ENCODE measurements at places on chromosomes 4 and X.

DNA sequence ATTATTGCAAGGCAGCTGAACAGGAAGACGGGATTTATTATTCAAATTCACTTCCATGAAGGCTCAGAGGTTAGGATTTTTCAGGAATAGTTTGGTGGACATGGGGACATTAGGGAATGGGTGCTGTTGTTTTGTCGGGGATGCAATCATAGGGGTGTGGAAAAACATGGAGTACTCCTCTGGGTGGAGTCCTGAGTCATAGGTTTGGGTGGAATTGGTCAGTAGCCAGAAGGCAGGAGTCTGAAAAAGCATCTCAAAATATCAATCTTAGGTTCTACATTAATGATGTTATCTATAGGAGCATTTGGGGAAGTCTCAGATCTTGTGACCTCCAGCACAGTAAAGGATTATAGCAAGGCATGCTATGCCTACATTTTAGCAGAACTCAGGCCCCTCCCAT is 14.5 kb upstream of the ETNPPL start:
- DNase-seq = no peak

DNA sequence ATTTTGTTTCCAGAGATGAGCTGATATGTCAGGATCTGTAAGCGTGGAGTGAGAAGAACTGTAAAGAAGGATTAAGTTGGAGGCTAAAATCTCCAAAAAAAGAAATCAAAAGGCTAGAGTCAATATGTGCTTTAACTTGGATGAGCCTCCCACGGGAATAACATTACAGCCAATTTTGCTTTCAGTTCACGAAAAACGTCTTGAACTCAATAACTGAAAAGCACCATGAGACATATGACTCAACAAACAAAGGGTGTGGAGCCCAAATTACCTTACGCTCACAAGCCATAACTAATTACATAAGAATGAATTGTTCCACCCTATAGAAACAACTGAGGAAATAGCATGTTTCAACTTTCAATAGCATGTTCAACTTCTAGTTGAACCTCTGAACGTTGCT is 22.3 kb downstream of the TMPRSS11D start:
- no peak for DNase-seq

DNA sequence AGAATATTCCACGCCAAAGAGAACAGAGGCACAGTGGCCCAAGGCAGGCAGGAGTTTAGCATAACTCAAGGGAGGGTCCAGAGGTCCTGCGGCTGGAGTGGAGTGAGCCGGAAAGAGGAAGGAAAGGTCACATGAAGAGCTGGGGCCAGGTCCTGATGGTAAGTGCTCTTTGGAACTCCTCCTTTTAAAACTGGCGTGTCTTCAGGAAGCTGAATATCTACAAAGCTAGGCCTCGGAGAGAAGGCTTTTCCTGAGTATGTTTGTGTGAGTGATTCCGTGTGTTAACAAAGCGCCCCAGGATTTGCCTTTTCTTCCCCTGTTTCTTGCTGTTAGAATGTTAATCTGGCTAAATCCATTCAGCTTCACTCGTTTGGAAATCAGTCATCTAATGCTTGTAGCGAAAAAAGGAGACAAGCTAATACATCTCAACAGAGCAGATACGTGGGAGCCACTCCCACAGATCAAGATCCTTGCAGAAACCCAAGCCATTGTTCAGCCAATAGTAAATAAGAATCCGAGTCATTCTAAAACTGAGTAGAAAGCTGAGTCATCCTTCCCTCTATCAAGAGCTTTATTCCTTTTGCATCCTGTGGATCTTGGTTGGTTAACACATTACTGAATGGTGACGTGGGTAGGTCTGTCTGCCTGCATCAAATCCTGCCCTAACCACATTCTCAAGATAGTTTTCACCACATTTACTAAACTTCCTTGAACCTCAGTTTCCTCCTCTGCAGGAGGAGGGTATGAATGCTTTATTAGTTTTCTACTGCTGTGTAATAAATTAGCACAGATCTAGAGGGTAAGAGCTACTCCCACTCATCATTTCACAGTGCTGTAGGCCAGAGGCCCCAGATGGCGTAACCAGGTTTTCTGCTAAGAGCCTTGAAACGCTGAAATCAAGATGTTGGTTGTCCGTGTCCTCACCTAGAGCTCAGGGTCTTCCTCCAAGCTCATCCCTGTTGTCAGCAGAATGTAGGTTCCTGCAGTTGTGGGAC is 43.2 kb upstream of the RBM47 start:
- peak; percentile 83 for DNase-seq

- no peak for DNase-seq
These were observed 86.8 kb downstream of the CAMK2D start for GRCh38 chr4:113674733-113675132.

DNA sequence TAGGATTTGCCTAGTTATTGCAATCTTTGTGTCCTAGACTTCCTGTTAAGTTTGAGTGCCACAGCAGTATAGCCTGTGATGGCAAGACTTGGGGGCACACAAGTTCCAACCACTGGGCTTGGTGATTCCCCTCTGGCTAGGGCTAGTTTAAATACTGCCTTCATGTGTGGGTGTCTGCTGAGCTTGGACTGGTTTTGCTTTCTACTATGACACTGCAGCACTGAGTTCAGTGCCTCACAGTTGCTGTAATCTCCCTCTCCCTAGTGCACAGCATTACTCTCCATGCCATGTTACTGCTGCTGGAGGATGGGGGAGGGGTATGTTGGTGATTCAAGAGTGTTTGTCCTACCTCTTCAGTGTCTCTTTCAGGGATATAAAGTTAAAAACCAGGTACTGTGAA is 379.6 kb downstream of the IL15 start:
- DNase-seq = no peak

DNA sequence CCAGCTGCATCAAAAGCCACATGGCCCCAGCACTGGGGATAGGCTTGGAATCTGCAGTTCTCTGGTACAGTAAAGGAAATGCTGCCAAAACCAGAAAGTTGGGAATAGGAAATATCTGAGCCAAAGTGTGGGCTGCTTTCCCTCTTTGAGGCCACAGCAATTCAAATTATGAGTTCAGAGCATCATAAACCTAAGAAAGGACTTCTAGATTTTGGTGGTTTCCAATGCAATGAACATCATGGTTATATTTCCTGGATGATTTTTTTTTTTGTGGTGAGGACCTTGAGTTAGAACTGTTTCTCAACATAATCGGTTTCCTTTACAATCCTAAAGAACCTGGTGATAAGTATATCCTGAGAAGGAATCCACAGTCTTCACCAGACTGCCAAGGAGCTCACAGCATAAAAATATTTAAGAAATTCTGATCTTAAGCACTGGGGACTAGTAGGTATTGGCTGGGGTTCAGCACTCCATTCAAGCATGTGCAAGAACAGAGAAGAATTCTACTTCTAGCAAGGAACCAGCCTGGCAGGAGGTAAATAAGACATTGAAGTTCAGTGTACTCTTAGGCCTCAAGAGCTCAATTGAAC is 29.8 kb upstream of the ARHGAP24 start:
- DNase-seq = no peak

DNA sequence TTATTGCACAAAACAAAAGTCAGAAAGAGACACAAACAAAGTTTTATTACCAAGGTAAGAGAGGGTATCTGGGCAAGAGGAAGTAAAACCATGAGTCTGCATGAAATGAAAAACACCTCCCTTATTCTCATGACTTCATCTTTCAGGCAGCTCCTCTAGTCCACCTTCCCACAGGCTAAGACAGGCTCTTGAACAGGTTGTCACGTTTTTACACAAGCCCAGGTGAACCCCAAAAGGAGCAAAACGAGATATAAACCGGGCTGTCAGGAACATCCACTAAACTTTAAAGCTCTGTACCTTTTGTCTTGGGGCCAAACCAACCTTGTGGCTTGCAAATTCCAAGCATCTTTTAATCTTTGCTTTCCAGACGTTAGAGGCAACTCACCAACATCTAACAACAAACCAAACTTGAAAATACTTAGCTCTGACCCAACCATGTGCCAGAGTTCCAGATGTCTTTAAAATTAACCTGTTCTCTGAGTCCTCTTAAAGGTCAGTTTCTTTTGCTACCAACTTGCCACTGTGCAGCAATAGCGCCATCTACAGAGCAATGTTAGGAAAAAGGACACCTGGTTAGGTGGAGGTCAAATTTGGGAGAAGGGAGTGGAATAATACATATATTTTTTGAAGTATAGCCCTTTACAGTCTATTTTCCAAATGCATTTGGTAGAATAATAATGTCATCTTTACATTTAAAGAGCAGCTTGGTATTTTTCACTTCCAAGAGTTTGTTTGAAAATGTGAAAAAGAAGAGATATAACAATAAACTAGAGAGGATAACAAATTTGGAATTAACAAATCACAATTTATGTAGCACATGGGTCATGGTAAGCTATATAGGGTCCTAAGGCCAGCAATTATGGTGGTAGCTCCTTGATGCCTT is 73.1 kb downstream of the QRFPR start:
- no peak for DNase-seq

DNA sequence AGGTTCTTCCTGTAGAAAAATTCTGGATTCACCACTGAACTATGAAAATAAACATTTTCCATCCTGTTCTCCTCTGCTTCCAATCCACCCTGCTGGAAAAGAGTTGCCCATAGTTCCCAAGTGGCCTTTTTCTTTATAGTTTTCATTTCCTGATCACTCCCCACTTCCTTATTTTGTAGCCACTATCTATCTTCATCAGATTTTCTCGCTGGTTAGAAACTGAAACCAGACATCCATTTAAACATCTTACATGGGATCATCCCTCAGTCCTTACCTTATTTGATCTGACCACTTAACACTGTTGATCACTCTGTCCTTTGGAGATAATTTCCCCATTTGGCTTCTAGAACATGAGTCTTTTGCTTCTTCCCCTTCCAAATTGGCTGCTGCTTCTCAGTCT is 42.2 kb upstream of the SCOC start:
- DNase-seq = no peak

DNA sequence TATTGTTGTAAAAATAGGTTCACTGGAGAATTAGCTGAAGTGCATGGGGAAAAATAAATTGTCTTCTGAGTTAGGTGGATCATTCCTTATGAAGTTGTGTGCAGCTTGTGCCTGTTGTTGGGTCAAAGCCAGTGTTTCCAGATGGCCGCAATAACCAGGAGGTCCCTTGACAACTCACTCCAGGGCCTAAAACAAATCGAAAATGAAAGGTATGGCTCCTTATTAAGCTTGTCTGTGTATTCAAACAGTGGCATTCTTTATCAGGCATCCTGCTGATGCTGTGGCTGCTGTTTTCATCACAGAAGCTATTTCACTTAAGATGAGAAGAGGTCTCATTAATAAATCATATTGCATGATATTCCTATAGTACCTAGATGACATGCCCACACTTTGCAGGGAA is 80.2 kb downstream of the GRIA2 start:
- no peak for DNase-seq

- no peak for DNase-seq
These were observed 534.4 kb upstream of the EPHA5 start for GRCh38 chr4:66204534-66205247.

DNA sequence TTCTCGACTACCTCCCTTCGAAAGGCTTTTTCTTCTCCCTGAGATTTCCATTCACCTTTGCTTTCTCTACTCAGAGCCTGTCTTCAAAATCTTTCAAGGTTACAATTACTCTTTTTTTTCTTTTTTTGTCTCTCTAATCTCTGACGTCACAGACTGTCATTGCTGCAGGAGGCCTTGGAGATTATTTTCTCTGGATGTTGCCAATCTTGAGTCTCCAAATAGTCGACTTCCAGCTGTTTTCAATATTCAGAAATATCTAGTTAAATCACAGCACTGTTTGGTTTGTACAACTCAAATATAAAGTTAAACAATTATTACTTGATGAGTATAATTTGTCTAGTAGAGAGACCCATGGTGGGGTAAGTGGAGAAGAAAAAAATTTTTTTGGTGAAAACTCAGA is 359.0 kb upstream of the BOD1L1 start:
- DNase-seq = no peak

DNA sequence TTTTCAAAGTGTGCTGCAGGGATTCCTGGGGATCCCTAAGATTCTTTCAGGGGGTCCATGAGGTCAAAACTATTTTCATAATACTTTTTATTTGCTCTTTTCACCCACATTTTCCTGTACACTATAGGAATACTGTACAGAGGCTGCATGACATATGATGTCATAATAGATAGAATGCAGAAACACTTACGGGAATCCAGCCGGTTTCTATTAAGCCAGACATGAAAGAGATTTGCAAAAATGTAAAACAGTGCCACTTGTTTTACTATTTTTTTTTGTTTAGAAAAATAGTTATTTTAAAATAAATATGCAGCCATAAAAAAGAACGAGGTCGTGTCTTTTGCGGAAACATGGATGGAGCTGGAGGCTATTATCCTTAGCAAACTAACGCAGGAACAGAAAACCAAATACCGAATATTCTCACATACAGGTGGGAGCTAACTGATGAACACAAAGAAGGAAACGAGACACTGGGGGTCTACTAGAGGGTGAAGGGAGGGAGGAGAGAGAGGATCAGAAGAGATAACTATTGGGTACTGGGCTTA is 5.0 kb downstream of the ZFX start:
- DNase-seq = no peak

DNA sequence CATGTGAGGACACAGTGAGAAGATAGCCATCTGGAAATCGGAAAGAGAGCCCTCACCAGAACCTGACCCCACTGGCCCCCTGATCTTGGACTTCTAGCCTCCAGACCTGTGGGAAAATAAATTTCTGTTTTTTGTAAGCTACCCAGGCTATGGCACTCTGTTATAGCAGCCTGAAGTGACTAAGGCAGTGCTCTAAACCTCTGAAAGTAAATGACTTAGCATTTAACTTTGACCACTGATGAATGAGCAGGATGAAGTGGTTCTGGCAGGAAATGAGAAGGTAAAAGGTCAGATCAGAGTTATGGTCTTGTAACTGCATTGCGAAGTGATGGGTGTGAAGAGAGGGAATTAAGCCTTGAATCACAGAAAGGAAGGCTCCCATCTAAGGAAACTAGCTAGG is 17.0 kb downstream of the GPAT3 start:
- no peak for DNase-seq

GRCh38 chr4:107546638-107547037 is 173.4 kb downstream of the PAPSS1 start:
- no peak for DNase-seq

- no peak for DNase-seq
These were observed 100.1 kb downstream of the CEP135 start for GRCh38 chr4:56048702-56049431.

- DNase-seq = no peak
These were observed 97.7 kb downstream of the TMA16 start for GRCh38 chr4:163592212-163592611.

- peak; percentile 55 for DNase-seq
These were observed 13.8 kb downstream of the MAD2L1 start for GRCh38 chr4:120052856-120053255.

- no peak for DNase-seq
These were observed 106.8 kb downstream of the FSTL5 start for GRCh38 chr4:162056990-162057389.

GRCh38 chr4:96602661-96603060 is 762.8 kb downstream of the PDHA2 start:
- no peak for DNase-seq

- DNase-seq = no peak
These were observed 47.8 kb downstream of the SLC9A7 start for GRCh38 chrX:46710927-46711623.

DNA sequence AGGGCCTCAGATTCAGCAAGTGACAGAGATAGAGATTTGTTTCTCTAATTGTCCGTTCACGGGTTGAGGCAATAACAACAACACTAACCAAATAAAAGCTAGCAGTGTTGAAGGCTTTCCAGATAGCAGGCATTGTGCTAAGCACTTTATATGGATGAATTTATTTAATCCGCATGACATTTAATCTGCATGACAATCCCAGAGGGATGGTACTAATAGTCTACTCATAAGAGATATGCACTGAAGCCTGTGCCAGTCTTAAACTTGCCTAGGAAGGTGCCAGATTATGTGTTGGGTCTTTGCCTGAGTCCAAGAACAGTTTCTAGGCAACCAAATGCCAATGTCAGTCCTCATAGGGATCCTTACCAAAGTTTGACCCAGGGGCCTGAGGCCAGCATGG is 37.7 kb upstream of the FAT1 start:
- no peak for DNase-seq

Data from amniotic stem cell (primary cell).